ENCODE measurements at places on chromosomes 12 and 14.
A peak's percentile ranks its signal among the peaks of the same experiment; 100 is the strongest.

- DNase-seq: no peak
Observed at GRCh38 chr12:82144505-82144904, 213.7 kb downstream of the CCDC59 start.

DNA sequence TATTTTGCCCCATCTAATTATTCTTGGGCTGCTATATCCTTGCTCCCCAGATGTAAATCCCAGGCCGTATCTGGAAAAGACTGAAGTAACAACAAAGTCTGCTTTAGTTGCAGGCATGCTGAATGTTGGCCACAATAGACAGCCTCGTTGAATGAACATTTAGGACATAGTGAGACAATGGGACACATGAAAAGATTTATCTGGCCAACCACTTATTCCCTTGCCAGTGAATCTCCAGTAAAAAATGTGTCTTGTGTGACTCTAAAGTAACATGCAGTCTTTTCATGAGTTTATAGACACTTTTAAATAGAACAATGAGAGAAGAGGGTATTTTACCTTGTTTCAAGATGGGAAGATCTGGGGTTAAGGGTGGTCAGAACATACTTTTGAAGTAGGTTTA, 60.2 kb upstream of the STXBP6 start:
- no peak for DNase-seq

- no peak for DNase-seq
Observed at GRCh38 chr12:20917269-20917668, 106.8 kb downstream of the SLCO1B3 start.

- DNase-seq: no peak
Observed at GRCh38 chr14:94850309-94851211, 80.6 kb upstream of the GSC start.

DNA sequence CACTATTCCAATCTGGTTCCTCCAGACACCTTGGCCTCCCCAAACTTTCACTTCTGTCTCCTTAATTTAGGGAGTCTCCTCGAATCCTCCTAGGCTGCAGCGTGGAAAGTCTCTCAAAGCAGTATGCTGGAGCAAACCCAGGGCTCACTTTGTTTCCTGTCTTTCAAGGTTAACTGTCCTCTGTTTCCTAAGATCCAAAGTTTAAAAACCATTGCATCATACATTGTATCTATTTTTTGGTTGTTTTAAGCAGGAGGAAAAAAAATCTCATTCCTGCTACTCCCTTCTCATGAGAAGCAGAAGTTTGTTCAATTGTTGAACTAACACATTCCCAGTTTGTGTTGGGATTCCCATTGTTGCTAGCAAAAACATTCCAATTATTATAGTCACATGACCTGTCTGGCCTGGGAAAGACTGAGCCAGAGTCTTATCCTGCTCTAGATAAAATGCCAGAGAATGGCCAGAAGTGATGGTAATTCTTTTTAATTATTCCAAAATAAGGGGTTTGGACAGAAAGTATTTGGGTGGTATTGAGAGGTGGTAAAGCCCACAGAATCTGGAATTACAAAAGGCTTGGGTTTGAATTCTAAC, 67.3 kb downstream of the HSPB8 start:
- DNase-seq: no peak

DNA sequence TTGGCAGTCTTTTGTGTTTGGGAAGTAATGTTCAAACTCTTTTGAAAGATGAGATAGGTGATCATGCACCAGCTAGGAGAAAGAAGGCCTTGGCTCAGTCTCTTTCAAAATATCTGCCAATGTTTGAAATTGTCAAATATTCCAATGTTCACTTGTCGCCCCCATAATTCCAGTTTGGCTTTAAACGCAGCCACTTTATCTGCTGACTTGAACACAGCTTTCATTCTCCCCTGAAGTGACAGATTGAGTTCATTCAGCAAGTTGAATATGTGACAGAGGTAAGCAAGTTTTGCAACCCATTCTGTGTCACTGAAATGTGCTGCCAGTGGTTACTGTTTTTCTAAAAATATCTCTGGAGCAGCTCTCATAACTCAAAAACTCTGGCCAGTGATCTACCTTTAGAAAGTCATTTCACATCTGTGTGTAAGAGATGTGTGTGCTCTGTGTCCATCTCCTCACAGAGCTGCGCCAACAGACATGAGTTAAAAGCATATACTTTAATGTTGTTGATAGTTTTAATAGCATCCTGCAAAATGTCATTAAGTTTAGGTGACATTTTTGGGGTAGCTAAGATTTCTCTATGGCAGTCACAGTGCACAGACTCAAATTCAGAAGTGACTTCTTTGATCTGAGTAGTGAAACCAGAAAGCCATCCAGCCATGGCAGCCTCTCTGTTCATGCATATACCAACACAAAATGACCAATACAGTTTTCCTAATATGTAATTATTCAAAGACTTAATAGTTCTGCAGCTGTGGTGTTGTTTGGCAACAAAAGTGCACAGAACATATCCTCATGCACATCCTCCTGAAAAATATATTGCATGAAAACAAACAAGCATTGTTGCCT, 614.3 kb upstream of the MIS18BP1 start:
- no peak for DNase-seq

DNA sequence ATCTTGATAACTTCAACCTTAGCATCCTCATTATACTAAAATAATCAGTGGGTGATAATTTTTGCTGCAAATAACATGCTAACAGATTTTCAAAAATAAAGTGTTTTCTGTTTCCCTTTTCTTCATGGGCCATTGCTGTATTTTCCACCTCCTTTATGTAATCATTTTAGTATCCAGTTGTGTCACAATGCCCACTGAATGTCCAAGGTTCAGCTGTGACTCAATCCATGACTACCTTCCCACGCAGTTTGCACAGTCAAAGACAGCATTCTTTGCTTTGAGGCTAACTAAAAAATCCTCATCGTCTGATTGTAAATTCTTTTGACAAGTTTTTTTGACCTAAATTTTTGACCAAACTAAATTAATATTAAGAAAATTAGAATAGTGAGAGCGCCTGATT, 474.1 kb downstream of the FLRT2 start:
- no peak for DNase-seq

- DNase-seq: no peak
Observed at GRCh38 chr12:19088606-19089005, 40.9 kb upstream of the PLEKHA5 start.

DNA sequence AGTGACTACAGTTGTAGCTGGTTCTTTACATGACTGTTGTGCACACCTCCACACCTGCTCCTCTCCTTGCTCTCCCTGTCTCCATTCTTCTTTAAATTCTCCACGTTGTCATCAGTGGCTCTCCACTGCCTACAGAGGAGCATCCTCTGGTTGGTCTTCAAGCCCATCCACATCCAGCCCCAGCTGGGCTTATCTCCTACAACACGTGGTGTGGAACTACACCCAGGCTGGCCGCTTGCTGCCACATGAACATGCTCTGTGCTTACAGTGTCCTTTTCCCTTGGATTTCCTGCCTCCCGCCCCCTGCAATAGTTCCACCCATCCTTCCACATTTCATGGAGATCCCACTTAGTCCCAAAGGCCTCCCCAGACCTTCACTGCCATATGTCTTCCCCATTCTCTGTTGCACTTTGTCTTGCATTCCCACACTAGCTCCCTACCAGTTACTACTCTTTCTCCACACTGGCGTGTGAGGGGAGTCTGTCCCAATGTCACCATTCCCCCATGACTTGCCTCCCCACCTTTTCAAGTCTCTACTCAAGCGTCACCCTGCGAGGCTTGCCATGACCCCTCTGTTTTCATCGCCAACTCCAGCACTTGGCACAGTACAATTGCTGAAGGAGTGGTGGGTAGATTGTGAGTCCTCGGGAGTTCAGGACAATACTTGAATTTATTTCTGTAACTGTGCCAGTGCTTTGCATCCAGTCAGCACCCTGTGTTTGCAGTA, 9.8 kb upstream of the MCRS1 start:
- no peak for DNase-seq

- DNase-seq: peak; percentile 27
Observed at GRCh38 chr14:32934881-32935633, 3.6 kb upstream of the NPAS3 start.

- no peak for DNase-seq
Observed at GRCh38 chr14:100634026-100634425, 46.8 kb upstream of the BEGAIN start.
